ENCODE measurements at places on chromosomes 6 and 20.

DNA sequence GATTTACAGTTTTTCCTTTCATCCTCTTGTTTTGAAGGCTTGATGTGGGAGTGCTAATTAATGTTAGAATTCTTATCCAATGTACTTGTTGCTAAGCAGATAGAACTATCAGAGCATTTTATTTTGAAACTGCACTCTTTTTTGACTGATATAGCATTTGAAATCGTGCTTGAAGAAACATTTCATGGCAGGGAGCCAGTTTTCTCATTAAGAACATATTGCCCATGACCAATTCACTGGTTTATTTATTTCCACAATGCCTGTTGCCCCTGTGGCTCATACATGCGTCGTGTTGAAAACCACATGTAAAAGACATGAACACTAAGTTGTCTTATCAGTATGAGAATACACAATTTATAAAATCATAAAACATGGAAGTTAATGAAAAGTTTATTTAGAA is 479.7 kb upstream of the FLRT3 start:
- DNase-seq = no peak

GRCh38 chr6:8069631-8070284 is 5.6 kb upstream of the BLOC1S5 start:
- no peak for DNase-seq

DNA sequence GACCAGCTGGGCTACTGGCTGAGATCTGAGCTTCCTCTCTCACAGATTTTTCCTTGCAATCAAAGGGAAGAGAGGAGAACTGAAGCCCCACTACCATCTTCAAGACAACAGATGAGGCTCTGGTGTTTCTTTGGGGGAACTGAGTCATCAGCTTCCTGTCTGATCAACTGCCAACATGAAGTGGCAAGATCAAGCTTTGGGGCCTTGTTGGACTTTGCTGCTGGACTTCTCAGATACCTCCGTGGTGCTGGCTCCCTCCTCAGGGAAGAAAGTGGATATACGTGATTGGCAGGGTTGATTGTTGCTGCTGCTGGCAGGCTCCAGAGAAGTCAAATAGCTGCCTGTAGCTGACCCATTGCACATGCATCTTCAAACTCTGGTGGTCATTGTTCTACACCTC is 3.6 kb upstream of the TOX2 start:
- peak; percentile 13 for DNase-seq

- DNase-seq = peak; percentile 25
Measured at GRCh38 chr6:21587961-21588480, 5.5 kb upstream of the SOX4 start.

GRCh38 chr6:35811699-35811995 is 6.5 kb downstream of the LHFPL5 start:
- DNase-seq = no peak

- no peak for DNase-seq
Measured at GRCh38 chr20:41314386-41314785, 3.1 kb downstream of the ZHX3 start.

- no peak for DNase-seq
Measured at GRCh38 chr20:38776363-38776762, 28.1 kb downstream of the ACTR5 start.

DNA sequence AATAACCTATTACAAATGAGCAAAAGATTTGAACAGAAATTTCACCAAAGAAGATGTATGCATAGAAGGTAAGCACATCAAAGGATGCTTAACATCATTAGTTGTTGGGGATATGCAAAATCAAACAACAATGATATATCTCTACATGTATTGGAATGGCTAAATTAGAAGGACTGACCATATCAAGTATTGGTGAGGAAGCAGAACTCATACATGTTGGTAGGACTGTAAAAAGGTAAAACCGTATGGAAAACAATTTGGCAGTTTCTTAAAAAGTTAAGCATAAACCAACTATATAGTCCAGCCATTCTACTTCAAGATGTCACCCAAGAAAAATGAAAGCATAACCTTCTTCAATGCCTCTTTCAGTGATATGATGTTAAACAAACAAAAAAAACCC is 114.0 kb downstream of the MYB start:
- DNase-seq = no peak

GRCh38 chr6:107674995-107675738 is 148.9 kb downstream of the SCML4 start:
- peak; percentile 50 for DNase-seq

GRCh38 chr6:4404415-4404814 is 269.0 kb upstream of the ECI2 start:
- DNase-seq = no peak

DNA sequence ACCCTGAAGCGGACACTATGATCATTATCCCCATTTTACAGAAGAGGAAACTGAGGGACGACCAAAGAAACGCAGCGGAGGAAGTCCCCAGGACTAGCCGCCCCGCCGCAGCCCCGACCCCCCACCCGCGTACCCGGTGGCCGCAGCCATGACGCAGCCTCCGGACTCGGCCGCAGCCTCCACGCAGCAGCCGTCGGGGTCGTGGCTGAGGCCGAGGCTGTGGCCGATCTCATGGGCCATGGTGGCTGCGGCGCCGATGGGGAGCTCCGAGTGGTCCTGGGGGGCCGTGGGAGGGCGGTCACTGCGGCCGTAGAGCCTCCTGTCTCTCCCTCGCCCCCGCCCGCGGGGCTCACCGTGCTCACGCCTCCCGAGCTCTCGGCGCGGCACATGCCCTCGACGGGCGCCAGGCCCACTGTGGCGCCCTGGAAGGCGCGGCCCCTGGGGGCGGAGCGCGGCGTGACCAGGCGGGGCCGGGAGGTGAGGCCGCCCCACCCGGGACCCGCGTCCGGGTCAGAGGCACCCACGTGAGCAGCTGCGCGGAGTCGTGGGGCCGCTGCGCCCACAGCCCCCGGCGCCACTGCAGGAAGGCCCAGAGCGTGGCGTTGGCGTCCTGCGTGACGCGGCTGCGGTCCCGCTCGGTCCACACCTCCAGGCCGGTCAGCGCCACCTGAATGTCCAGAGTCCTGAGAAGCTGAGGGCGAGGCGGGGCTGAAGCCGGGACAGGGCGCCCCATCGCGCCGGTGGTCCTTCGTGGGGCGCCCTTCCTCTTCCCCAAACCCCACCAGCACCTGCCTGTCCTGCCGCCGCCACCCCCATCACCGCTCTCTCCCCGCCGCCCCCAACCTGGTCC is 8.4 kb downstream of the ADAM33 start:
- DNase-seq = no peak

GRCh38 chr6:89525786-89526562 is 93.0 kb downstream of the ANKRD6 start:
- DNase-seq = peak; percentile 56

GRCh38 chr6:97067045-97067444 is 142.5 kb downstream of the KLHL32 start:
- DNase-seq = no peak

DNA sequence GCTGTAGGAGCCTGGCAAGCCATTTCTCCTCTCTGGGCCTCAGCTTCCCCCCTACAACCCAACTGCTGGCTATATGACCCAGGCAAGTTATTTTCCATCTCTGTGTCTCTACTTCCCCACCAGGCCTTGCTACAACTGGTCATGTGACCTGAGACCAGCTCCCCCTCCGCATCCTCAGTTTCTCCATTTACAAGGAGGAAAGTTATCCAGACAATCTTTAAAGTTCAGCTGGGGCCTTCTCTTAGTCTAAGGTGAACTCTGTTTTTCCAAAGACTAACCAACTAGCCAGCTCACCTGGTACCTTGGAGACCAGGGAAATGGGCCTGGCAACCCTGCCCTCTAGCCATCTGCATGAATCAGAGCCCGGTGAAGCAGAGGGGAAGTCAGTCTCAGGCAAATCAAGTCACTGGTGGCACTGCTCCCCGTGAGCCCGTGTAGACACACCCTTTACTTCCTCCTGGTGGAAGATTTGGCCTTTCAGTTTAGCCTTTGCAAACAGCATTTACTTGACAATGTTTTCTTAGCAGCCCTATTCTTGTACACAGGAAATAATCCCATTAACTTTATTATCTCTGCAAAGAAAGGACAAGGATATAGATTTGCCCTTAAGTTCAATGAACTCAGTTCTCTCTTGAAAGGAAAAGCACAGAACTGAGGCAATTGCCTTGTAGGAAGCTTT is 157.7 kb downstream of the VEGFA start:
- peak; percentile 33 for DNase-seq

DNA sequence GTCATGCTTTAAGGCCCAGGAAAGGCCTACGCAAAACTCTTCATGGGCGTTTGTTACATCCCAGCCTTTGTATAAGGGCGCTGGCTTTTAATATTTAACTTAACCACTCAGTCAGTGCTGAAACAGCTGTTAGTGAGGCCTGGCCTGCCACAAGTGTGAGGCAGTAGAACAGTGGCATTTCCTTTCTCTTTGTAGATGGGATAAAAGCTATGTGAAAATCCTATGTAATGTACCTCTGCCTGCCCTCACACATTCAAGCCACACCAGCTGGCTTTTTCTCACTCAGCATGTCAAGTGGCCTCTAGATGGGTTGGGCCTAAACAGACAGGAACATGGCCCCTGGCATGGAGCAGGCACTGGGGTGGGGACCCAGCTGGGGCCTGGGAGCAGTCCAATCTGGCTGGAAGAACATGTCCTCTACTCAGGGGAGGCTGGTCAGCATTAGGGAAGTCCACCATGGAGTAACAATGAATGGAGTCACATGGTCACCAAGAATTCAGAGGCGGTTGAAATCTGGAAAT is 20.7 kb downstream of the CGA start:
- no peak for DNase-seq

GRCh38 chr6:18241208-18242038 is 22.9 kb downstream of the DEK start:
- DNase-seq = peak; percentile 35

DNA sequence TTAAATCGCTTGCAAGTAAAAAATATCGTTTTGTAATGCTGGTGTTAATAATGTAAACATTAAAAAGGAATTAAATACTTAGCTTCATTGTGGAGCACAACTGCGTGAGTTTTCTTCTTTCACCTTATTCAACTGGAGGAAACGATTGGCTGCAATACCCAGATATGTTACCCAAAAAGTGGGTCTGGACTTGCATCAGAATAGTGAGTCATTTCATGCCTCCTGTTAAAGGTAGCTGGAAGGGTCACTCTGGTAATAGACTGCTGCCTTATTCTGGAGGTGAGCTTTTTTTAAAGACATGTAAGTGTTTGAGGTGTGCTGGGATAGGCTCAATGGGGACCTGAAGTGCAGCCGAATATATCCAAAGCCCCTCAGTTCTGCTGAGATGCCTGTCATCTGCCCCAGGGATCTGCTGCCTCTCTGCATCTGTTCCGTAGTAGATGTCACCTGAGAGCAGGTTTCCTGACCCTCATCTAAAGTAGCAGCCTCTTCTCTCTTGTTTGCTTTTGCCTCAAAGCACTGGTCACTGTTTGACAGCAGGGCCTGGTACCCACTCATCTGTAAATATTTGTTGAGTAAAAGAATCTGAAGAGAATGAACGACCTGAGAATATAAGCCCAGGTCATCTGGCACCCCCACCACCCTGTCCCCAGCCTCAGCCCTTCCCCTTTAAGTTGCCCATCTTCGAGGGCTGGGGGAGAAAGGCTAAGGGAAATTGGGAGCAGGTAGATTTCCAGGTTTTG is 5.6 kb upstream of the UQCC2 start:
- no peak for DNase-seq

- no peak for DNase-seq
Measured at GRCh38 chr6:78533426-78533825, 333.9 kb upstream of the IRAK1BP1 start.

- peak; percentile 16 for DNase-seq
Measured at GRCh38 chr6:128882560-128882959, 378 bp upstream of the LAMA2 start.

DNA sequence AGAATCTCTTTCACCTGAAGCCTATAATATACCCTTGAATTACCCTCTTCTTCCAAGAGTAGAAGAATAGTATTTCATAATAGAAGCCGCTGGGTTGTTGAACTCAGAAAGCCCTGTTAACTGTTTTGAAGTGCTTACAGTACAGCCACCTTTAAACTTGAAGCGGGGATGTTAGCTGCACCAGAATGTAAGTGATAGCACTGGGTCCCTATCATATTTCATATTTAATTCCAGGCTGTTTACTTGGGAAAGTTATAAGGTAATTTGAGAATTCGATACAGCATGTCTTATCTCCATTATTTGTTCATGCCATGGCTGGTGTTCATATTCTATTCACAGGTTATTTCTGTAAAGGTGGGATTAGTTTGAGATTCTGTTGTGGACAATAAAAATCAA is 63.5 kb upstream of the VSTM2L start:
- DNase-seq = no peak

GRCh38 chr6:70371454-70372105 is 41.7 kb upstream of the FAM135A start:
- DNase-seq = peak; percentile 53

DNA sequence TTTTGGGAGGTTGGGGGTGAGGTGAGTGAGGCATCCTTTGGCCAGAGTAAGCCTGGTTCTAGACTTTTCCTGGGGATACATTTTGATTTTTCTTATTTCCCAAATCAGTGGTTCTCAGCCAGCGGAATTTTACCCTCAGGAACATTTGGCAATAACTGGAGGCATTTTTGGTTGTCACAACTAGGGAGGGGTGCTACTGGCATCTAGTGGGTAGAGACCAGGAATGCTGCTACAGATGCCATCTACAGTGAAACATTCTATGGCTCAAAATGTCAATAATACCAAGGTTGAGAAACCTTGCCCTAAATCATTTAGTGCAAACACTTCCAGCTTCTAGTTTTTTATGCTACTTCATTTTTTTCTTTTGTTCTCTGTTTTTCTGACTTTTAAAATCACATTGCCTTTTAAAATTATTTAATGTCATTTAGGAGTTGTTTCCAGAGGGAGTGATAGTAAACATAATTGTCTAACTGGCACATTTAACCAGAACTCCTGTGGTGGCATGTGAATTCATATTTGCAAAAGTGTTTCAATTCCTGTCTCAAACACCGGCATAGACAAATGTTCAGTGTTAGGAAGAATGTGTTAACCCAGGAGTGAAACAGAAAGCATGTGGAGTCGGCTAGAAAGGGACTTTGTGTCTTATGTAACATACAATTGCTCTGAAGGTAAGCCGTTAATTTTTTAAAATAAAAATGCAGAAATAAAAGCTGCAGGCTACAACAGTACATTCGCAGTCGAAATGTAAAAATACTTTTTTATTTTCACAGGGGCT is 59.0 kb downstream of the QRSL1 start:
- DNase-seq = no peak

- peak; percentile 21 for DNase-seq
Measured at GRCh38 chr20:17505636-17506517, 25.3 kb downstream of the BFSP1 start.

Data from A172 (cell line).